ENCODE measurements at places on chromosomes 7 and 10.
A peak's percentile ranks its signal among the peaks of the same experiment; 100 is the strongest.

GRCh38 chr7:129785685-129786514 is 166.9 kb downstream of the UBE2H start:
- DNase-seq = no peak

DNA sequence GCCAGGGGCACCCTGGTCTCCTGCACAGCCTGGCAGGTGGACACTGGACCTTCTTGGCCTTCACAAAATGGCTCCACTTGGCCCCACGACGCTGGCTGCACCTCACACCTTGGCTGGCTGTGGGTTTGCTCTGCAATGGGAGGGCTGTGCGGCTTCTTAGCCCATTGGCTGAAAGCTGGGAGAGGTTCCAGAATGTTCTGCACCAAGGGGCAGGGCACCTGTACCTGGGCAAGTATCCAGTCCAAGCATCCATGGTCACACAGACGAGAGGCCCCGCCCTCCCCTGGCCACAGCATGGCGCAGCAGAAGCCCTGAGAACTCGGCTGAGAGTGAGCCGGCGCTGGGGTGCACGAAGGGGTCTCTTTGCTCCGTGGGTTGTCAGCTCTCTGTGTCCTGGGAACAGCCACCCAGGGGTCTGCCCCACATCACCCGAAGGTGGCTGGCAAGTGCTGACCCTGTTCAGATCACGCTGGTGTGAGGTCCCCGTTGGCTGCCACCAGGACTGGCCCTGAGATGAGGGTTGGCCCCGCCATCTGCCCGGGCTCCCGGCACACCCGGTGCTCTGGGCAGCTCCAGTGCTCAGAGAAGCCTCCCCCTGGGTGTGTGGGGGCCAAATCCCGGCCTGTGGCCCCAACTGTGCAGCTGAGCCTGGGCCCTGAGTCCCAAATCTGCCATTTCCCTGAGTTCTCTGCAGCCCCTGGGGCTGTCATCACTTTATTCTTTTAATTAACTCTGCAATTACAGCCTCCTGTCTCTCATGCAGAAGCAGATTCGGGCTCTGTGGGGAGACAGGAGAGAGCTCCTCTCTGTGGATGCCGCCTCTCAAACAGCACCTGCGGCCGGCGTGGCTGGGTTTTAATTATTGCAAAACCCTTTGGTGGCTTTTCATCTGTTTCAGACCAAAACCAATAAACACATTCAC is 19.4 kb upstream of the ADGRA1 start:
- DNase-seq = no peak

DNA sequence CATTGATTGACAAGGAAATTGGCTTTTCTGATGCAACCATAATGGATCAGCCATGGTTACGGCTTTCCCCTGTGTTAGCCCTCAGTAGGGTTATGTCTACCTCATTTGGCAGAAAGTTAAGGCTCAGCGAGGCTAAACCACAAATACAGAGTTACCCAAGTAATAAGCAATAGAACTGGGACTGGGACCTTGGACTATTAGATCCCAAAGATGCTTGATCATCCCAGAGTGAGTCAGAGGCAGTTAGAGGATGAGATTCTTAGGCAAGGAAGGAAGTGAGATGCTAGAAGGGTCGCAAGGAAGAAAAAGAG is 401.4 kb downstream of the TNS3 start:
- no peak for DNase-seq

GRCh38 chr7:19104811-19105210 is 12.6 kb downstream of the TWIST1 start:
- DNase-seq = no peak

DNA sequence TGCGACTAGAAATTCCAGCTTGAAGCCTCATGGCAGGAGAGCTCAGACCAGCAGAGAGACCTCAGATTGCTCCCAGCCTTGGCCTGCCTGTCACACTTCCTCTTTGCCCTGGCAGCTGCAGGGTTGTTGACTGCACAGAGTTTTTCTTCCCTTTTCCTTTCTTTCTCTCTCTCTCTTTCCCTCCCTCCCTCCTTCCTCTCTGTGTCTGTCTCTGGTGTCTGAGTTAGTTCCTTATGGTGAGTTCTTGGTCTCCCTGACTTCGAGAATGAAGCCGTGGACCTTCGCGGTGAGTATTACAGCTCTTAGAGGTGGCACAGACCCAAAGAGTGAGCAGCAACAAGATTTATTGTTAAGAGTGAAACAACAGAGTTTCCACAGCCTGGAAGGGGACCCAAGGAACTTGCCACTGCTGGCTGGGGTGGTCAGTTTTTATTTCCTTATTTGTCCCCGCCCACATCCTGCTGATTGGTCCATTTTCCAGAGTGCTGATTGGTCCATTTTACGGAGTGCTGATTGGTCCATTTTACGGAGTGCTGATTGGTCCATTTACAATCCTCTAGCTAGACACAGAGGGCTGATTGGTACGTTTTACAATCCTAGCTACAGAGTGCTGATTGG is 266.3 kb downstream of the RPS24 start:
- peak; percentile 87 for DNase-seq

DNA sequence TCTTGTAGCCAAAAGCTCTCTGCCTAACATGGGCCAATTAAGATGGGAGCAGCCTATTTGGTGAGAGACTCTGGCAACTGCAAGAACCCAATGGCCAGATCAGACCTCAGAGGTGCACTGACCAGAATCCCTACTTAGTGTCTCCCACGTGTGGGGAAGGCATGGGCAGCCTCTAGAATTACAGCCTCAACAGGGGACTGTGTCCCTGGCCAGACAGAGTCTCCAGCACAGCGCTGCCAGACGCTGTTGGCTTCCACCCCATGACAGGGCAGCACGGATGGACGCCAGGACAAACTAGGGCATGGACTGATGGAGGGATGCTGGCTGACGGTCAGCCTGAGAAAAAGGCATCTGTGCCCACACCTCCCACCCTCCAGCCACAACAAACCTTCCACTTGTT is 729.3 kb upstream of the AUTS2 start:
- DNase-seq = no peak

GRCh38 chr10:125024497-125025234 is 82.7 kb downstream of the ZRANB1 start:
- DNase-seq = no peak

DNA sequence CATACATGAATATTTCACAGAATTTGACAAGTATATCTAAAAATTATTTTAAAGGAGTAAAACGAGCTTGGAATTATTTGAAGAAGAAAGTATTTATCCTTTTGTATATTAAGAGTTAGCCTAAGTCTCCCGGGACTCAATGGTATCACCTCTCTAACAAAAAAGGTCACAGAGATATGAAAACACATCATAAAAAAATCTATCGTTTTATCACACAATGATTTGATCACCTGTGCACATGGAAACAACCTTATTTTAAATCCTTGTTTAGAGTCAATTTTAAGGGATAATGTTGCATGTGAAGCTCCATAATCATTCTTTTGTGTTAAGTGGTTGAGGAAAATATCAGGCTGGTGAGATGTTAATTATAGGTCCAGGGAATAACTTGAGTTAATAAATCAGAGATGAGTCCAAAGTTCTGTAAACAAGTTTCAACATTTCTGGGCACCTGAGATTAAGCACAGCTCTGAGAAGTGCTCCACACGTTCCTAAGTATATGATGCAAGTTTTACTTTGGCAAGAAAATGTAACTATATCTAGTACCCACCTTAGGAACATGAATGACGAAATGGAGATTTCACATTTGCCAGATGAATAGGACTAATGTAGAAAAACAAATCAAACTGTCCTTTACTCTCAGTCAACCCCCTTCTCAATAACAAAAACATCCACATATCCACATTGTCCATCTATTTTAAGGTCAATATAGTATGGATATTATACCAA is 148.5 kb upstream of the AKR1E2 start:
- DNase-seq = no peak

GRCh38 chr10:48614481-48615390 is 9.9 kb upstream of the ARHGAP22 start:
- DNase-seq = peak; percentile 82

GRCh38 chr10:69382382-69383117 is 34.2 kb downstream of the TACR2 start:
- no peak for DNase-seq

DNA sequence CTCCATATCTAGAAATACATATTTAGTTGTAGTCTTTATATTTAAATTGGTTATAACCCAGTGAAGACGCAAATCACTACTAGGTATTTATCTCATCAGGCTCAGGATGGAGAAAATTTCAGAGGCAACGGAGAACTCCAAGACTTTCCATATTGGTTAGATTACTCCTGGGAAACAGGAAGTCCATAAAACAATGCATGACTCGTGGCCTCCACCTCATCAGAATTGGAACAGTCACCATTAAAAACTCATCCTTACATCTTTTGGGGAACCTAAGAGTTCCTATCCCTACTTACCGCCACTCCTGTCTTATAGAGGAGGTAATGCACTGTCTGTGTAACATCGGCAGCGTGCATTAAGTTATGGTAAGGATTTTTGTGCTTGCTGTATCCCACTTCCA is 177.6 kb downstream of the PPP1R17 start:
- DNase-seq = no peak

DNA sequence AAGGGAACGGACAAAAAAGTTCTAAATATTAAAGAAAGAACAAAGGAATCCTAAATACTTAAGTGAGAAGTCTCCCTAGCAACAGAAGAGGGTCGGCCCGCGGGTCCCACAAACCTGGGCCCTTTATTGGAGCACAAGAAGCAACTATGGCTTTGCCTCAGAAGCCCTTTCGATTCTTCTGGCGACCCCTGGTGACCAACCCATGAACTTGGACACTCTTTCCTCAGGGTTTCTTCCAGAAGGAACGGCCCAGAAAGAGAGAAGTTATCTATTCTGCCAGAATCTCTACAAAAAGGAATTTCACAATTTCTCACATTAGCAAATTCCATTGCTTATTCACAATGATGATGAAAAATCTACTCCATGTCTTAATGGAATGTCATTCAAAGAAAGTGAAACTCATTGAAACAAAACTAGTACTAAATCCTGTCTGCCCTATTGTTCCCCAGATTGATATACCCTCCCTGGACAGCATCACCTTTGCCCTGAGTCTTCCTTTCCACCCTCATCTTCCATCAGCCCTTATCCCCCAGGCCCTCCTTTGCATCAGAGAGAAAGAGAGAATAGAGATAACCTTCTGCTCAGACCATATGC is 43.7 kb downstream of the CPVL start:
- DNase-seq = peak; percentile 96

DNA sequence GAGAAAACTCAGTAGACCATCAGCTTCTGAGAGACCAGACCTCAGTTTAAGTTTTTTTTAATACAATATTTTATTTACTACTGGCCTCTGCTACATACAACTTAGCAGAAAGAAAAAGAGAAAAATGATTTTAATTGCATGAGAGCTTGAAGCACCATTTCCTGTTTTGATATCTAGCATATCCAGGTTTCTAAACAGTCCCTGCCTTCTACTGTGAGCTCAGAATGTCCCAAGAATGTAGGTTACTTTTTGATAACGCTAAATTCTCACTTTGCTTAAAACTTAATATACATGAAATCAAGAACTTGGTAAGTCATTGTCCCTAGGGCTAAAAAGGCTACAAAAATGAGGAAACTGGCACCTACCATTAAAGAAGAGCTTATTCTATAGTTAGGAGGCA is 7.0 kb downstream of the TMEM243 start:
- DNase-seq = peak; percentile 44

DNA sequence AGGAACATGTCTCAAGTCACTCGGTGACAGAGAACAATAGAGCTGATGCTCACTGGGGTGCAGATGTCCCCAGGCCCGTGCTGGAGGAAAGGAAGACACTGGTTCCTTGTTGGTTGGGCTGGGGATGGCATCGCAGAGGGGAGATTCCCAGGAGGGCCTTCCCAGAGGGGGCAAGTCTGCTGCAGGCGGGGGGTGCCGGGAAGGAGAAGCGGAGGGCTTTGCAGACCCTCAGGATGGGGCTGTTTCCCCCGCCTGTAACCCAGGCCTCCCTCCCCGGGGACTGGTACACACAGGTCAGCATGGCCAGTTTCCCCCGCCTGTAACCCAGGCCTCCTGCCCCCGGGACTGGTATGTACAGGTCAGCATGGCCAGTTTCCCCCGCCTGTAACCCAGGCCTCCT is 283.8 kb downstream of the DNAJB6 start:
- no peak for DNase-seq

GRCh38 chr7:154860621-154861375 is 142.1 kb downstream of the PAXIP1 start:
- no peak for DNase-seq

DNA sequence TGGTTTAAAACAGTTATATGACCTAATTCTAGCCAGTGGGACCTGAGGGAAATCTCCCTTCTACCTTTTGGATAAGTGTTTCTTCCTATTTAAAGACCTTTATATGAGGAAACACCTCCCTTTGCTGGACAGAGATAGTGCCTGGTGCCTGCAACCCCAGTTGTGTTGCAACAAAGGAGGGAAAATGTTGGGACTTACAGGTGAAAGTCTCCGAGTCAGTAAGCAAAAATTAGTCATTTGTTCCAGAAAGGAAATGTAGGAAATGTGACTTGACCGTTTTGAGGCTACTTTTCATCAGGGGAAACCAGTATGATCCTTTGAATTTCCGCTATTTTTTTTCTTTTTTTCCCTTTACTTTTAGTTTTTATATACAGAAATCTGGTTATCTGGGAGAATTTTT is 165.5 kb downstream of the DKK1 start:
- DNase-seq = no peak

DNA sequence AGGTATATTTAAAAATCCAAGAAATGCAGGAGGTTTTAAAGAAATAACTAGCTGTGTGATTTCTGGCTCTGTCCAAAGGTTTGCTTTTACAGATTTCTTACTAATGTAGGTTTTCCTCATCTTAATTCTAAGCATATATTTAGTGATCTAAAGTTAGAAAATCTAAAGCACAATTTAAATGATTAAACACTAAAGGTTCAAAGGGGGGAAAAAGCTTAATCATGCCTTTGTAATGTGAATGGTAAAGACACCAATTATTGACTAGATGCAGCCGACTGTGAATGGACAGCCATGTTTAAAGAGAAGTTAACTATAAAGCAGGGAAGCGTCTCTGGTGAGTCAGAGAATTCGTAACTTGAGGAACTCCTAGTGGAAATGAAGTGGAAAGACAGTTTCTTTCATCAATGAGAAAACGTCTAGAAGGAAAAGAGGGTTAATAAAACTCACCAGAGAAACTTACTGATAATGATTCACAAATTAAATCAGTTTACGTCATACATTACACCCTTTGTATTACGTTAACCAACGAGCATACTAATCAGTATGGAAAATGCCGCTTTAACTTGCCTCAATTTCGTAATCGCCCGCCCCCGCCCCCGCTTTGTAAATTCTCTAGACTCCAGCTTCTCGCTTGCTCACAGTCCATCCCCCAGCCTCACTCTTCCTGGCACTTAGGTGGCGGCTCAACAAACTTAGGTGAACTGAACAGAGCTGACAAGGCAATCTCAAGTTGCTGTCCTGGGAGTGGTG is 1.1 kb upstream of the HBP1 start:
- peak; percentile 91 for DNase-seq

GRCh38 chr7:112331492-112331891 is 118.8 kb upstream of the IFRD1 start:
- DNase-seq = no peak
